Bronchus fibroblast of lung (primary cell): ENCODE measurements at places on chromosomes 16 and 17. TPM values are rescaled to one million over a fixed set of nuclear protein-coding genes. Genes with fewer than 3 reads are reported as not detected.

Gene TPSAB1
- total RNA-seq = not detected in 2 replicates

Gene CACNG3
- total RNA-seq = not detected in 2 replicates

Gene NFE2L1
- total RNA-seq = 73.6 and 76.1 TPM in 2 replicates

Gene PDILT
- not detected in 2 replicates for total RNA-seq

Gene MFSD6L
- not detected in 2 replicates for total RNA-seq

Gene CLEC3A
- total RNA-seq = not detected in 2 replicates

Gene PPP1R27
- not detected in 2 replicates for total RNA-seq

Gene TMEM114
- not detected in 2 replicates for total RNA-seq

Gene GPR179
- total RNA-seq = not detected in 2 replicates

Gene NHERF2
- 47.4 and 58.7 TPM in 2 replicates for total RNA-seq

Gene SLC9A5
- 0.89 and 1.3 TPM in 2 replicates for total RNA-seq
